Activated T-helper 1 cell treated with anti-CD3 and anti-CD28 coated beads, Interleukin-12 subunit alpha, Interleukin-12 subunit beta, Interleukin-2, Interleukin-4 antibody, amounts not matched to agents 30 ng/mL and 10 ng/mL and 1 ng/mL, durations not matched to agents 14 hours and 24 hours and 36 hours (primary cell): ENCODE measurements at places on chromosomes 2 and 18. TPM values are rescaled to one million over a fixed set of nuclear protein-coding genes. Genes with fewer than 3 reads are reported as not detected.
A peak's percentile ranks its signal among the peaks of the same experiment; 100 is the strongest.

- H3K4me1 ChIP-seq, result peaks cover 56% of the 10 kb centered on the region
- no peak for DNase-seq
- H3K36me3 ChIP-seq, result peaks cover 9% of the 10 kb centered on the region
- no peaks in the 10 kb centered on the region for H3K27me3 ChIP-seq
- no peak overlapping the region for H3K4me3 ChIP-seq
Observed at GRCh38 chr2:17757321-17757720, 3.4 kb downstream of the GEN1 start.

DNA sequence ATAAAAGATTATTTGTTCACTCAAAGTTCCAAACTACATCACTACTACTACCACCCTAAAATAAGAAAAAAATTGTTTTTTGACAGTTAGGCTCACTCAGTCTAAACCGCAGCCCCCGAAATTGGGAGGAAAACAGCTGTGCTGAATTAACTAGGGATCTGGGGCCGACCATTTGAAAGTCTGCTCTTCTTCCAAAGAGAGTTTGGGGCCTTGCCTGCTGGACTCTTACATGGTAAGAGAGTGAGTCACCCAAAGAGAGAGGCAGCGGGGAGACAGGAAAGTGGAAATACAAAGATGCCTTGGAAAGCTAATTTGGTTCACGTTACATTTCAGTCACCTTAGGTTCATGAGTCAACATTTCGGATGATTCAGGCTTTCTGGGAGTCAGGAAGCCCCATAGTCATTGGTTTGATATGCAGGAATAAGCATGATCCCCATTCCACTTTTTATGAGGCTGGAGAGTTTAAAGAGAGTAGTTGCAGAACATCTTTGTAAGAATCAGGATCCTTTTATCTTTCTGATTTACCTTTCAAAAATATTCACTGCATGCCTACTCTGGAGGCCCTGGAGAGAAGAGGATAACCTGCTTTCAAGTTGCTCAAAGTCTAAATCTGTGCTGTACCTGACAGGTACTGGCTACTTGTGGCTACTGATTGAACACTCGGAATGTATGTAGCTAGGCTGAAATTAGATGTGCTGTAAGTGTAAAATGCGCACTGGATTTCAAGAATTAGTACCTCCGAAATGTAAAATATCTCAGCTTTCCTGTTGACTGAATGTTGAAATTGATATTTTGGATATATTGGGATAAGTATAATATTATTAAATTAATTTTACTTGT is 995 bp upstream of the RTN4 start:
- H3K4me1 ChIP-seq, result peaks cover 60% of the 10 kb centered on the region
- H3K27me3 ChIP-seq, result no peaks in the 10 kb centered on the region
- H3K36me3 ChIP-seq, result no peaks in the 10 kb centered on the region
- H3K4me3 ChIP-seq, result peak overlapping the region; percentile 98
- DNase-seq, result peak; percentile 12

- peak; percentile 19 for DNase-seq
- H3K36me3 ChIP-seq, result peaks cover 37% of the 10 kb centered on the region
- no peaks in the 10 kb centered on the region for H3K27me3 ChIP-seq
- H3K27ac ChIP-seq, result peak overlapping the region; percentile 99
- peaks cover 51% of the 10 kb centered on the region for H3K4me1 ChIP-seq
Observed at GRCh38 chr2:60882971-60883753, 1.8 kb downstream of the REL start.

DNA sequence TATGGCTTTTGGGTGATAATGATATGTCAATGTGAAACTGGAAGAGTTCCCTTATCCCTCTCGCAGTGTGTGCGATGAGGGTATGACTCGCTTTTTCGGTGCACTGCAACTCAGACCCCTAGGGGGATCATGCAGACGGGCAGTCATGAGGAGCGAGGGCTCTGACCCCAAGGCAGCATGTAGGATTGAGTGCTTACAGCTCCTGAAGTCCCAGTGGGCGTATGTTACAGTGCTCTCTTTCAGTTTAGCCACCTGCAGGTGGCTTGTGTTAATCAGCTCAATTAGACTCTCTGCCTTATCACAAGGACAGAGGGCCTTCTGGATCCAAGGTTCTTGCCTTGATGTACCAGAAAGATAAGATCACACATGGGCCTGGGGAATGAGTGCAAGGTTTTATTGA is 1269.9 kb upstream of the GYPC start:
- no peaks in the 10 kb centered on the region for H3K36me3 ChIP-seq
- H3K4me1 ChIP-seq, result no peaks in the 10 kb centered on the region
- no peaks in the 10 kb centered on the region for H3K27me3 ChIP-seq
- H3K4me3 ChIP-seq, result no peak overlapping the region
- no peak overlapping the region for H3K27ac ChIP-seq

DNA sequence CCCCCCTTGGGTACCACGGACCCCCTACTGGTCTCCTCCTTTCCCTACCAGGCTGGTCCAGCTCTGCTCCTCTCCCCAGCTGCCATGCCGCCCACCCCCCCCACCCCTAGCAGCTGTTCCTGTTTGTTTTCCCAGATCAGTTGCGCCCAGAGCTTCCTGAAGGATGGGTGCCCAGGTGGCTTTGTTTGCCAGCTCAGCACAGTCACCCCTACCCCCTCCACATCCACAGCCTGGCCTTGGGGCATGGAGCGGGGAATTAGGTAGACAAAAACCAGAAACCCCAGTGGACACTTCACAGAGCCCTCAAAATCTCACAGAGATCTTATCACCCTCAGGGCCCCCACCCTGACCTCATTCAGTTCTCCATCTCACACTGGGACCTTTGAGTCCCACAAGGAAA is 3.7 kb upstream of the CRYBA2 start:
- no peaks in the 10 kb centered on the region for H3K36me3 ChIP-seq
- DNase-seq, result no peak
- H3K27ac ChIP-seq, result no peak overlapping the region
- no peaks in the 10 kb centered on the region for H3K4me1 ChIP-seq
- H3K27me3 ChIP-seq, result peaks cover 67% of the 10 kb centered on the region

DNA sequence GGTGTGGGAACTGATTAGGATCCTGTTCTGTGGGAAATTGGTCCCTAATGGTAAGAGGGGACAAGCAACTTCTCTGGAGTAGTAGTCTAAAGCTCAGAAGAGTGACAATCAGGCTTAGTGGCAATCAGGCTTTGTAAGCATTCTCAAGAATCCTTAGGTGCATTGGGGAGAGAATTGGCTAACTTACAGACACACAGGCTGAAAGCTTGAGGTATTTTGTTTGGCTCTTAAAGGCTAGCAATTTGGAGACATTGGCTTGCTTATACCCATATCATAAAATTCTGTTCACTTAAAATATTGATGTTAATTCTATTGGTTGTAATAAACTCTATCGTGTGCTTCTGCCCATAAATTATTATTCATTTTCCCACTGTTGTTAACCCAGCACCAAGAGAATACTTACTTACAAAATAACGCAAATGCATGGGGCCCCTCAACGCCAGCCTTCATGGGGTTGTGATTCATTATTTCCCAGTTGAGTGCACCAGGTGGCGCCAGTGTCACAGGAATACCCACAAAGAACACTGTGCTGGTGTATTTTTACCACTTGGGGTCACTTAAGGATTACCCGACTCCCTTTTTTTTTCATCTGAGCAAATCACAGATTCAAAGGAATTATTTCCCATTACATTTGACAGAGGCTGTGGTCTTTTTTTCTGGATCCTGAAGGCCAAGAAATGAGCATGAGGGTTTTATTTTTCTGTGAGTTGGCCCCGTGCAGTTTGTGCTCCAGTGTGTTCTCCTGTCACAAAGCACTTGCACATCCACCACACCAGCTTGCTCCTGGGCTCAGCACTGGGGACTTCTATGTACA is 45.5 kb downstream of the DDX1 start:
- H3K4me3 ChIP-seq, result no peak overlapping the region
- DNase-seq, result no peak
- H3K27me3 ChIP-seq, result no peaks in the 10 kb centered on the region
- H3K27ac ChIP-seq, result no peak overlapping the region

GRCh38 chr2:172600557-172601008 is 44.7 kb downstream of the PDK1 start:
- peaks cover 55% of the 10 kb centered on the region for H3K36me3 ChIP-seq
- no peak overlapping the region for H3K27ac ChIP-seq
- no peaks in the 10 kb centered on the region for H3K27me3 ChIP-seq
- DNase-seq, result no peak
- no peak overlapping the region for H3K4me3 ChIP-seq

GRCh38 chr2:1405967-1406366 is 7.3 kb upstream of the TPO start:
- DNase-seq, result no peak
- no peaks in the 10 kb centered on the region for H3K36me3 ChIP-seq
- no peaks in the 10 kb centered on the region for H3K4me1 ChIP-seq

DNA sequence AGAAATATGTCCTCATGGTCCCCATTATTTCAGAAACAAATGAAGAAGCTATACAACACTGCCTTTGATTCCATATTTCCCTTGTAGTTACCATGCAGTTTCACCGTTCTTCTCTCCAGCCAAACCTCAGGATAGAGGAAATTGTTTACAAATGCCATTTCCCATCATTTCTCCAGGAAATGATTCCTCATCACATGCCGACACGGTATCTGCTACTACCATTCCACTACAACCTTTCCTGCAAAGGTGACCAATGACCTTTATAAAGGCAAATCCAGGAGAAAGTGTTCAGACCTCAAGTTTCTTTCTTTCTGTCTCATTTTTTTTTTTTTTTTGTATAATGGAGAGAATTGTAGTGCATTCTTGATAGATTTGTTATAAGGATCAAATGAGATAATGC is 460.8 kb upstream of the CDH20 start:
- H3K4me1 ChIP-seq, result no peaks in the 10 kb centered on the region
- no peak overlapping the region for H3K4me3 ChIP-seq
- H3K27ac ChIP-seq, result no peak overlapping the region
- H3K36me3 ChIP-seq, result no peaks in the 10 kb centered on the region

DNA sequence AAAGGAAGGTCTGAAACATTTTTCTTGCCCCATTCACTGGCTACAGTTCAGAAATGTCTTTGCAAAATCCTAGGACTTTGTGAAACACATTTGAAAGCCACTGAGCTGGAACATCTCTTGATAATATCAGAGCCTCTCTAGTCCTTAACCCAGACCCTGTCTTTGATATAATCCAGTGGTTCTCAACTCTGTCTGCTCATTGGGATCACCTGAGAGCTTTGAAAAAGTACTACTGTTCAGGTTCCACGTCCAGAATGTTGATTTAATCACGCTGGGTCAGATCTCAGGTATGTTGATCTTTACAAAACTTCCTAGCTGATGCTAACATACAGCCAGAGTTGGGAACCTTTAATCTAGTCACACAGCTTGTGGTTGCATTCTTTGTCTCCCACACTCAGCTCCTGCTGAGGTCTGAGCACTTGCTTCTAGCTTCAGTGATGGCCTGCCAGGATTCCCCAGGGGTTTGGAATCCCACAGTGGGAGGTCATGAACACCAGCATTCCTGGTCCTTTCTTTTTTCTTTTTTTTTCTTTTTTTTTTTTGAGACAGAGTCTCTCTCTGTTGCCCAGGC is 262.7 kb downstream of the SETBP1 start:
- H3K4me1 ChIP-seq, result no peaks in the 10 kb centered on the region
- no peak overlapping the region for H3K4me3 ChIP-seq
- no peaks in the 10 kb centered on the region for H3K36me3 ChIP-seq
- peaks cover 6% of the 10 kb centered on the region for H3K27me3 ChIP-seq
- no peak overlapping the region for H3K27ac ChIP-seq

DNA sequence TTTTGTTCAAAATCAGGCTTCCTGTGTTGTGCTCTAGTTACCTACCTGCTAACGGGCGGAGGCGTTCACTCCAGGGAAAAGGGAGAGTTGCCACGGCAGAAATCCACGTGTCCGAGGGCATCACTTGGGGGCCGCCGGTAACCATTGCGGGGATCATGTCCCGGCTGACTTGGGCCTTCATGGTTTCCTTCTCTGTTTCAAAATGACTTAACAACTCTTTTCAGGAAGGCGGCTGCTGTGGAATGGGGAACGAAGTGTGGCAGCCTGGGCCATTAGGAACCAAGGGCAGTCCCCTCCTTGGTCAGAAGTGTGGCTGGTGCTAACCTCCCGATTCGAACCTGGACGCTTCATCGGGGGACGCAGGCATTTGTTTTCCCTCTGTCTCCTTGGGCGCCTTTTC is 56.8 kb downstream of the INPP5D start:
- H3K27me3 ChIP-seq, result no peaks in the 10 kb centered on the region
- no peak overlapping the region for H3K27ac ChIP-seq
- H3K36me3 ChIP-seq, result peaks cover 27% of the 10 kb centered on the region
- no peak for DNase-seq
- no peak overlapping the region for H3K4me3 ChIP-seq

GRCh38 chr2:103179798-103180197 is 418.0 kb downstream of the TMEM182 start:
- no peaks in the 10 kb centered on the region for H3K36me3 ChIP-seq
- no peaks in the 10 kb centered on the region for H3K4me1 ChIP-seq
- peaks cover 3% of the 10 kb centered on the region for H3K27me3 ChIP-seq
- no peak overlapping the region for H3K27ac ChIP-seq
- H3K4me3 ChIP-seq, result no peak overlapping the region
- DNase-seq, result no peak

DNA sequence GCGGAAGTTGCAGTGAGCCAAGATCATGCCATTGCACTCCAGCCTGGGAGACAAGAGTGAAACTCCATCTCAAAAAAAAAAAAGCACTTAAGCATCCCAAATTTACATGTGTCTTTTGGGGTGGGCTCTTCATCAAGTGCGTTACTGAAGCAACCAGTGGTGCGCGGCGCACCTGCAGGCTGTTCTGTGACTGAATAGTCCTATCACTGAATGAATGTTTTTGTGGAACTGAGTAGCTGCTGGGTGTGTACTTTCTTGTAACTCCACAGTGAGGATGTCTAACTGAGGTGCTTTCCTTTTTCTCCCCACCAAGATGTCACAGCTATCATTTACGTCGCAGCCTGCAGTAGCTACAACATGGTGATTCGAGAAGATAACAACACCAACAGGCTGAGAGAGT is 17.0 kb downstream of the CHMP1B start:
- H3K27ac ChIP-seq, result no peak overlapping the region
- H3K36me3 ChIP-seq, result no peaks in the 10 kb centered on the region
- DNase-seq, result no peak
- no peak overlapping the region for H3K4me3 ChIP-seq

DNA sequence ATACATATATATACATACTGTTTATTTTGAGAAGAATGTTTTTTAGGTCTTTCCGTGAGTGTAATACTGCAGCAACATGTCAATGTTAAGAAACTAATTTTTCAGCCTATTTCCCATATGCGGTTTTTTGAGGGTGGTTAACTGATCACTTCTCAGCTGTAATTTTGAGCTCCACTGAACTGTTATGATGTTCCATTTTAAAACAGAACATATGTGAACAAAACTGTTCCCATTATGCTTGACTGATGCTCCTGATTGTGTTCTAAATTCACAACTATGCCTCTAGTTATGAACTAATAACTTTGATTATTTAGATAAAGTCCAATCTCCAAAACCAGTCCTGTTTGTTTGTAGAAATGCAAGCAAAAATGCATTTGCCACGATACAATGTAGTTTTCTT is 511.2 kb upstream of the FSIP2 start:
- no peaks in the 10 kb centered on the region for H3K27me3 ChIP-seq
- no peak overlapping the region for H3K4me3 ChIP-seq
- DNase-seq, result no peak
- H3K4me1 ChIP-seq, result no peaks in the 10 kb centered on the region

GRCh38 chr18:50131591-50131990 is 63.4 kb downstream of the MYO5B start:
- H3K4me1 ChIP-seq, result no peaks in the 10 kb centered on the region
- H3K4me3 ChIP-seq, result no peak overlapping the region
- DNase-seq, result no peak
- H3K27me3 ChIP-seq, result peaks cover 6% of the 10 kb centered on the region
- no peak overlapping the region for H3K27ac ChIP-seq
- H3K36me3 ChIP-seq, result no peaks in the 10 kb centered on the region

UGT1A9 gene
- not detected in 2 replicates for total RNA-seq

TLX2 gene
- total RNA-seq, result 1.2 and 1.5 TPM in 2 replicates

TBC1D8 gene
- total RNA-seq, result 0.91 and 1.1 TPM in 2 replicates

TMEM178A gene
- total RNA-seq, result not detected in 2 replicates

ALPG gene
- not detected in 2 replicates for total RNA-seq

ZC3H8 gene
- total RNA-seq, result 32.9 and 37.4 TPM in 2 replicates

TBR1 gene
- 0.05 TPM in 1 of 2 replicates, not detected in the other for total RNA-seq

IL36A gene
- total RNA-seq, result not detected in 2 replicates

CCDC68 gene
- not detected in 2 replicates for total RNA-seq
